ENCODE measurements at places on chromosomes 1 and 21.

GRCh38 chr1:50978144-50978851 lies 8.3 kb downstream of the CDKN2C start:
- DNase-seq: no peak

DNA sequence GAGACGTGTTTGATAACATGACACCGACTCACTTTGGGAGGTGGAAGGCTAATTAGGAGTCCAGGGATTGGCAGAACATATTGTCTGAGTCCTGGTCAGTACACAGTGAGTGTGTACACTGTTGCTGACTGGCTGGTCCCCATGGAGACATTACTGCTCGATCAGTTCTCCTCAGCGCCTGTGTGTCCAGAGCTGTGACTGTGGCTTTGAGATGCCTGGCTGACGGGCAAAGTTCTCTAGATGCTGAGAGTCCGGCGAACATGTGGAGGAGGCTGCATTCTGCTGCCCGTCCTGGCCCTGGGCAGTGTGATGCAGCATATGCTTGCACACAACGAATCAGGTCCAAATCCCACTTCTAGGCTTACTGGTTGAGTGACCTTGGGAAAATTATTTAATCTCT lies 280.1 kb upstream of the ST6GALNAC5 start:
- no peak for DNase-seq

DNA sequence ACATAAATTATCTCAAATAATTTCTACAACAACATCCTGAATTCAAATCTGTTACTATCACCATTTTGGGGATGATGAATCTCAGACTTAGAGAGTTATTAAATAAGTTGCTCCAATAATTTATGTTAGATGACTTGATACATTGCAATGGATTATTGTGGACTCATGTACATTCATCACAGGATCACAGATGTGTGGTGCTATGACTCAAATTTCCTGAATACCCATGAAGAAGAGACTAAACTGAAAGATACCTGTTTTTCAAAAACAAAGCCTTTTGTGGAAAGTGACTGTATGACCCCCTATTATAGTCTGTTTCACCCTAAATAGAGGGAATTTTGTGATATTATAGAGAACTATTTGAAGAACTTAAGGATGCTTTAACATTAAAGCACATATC lies 315.0 kb downstream of the PLA2G4A start:
- no peak for DNase-seq

GRCh38 chr21:44089001-44089911 lies 17.9 kb upstream of the PWP2 start:
- peak; percentile 25 for DNase-seq

- DNase-seq: no peak
These were observed 15.6 kb upstream of the KCNJ15 start for GRCh38 chr21:38241029-38241740.

DNA sequence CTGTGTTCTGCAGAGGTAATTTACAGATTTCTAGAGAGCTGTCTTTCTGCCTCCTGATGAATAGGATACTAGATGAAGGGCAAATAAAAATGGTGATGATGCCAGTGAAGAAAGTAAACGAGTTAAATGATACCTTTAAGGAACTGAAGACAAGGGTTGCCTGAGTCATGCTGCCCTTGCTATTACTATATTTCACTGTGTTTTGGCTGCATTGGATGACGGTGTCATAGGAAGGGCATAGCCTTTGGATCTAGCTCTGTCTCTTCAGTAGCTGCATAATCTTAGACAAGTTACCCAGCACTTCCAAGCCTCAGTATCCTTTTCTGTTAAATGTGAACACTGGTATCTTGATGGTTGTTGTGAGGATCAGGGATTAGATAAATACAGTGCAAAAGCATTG lies 131.5 kb upstream of the FGGY start:
- no peak for DNase-seq

DNA sequence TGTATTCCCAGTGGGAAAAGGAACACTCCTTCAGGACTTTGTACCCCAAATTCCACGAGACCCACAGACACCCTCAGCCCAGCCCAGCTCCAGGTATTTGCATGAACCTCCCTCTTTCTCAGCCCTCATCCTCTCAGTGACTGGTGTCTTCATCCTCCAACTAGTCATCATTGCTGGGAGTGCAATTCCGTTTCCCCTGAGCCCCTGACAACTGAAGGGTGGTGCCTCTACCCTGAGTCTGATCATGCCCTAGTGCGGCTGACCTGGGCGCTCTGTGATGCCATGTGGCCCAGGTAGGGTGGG lies 3.8 kb upstream of the ZNF692 start:
- DNase-seq: no peak

- DNase-seq: no peak
These were observed 54.7 kb downstream of the NTPCR start for GRCh38 chr1:233005156-233005555.

DNA sequence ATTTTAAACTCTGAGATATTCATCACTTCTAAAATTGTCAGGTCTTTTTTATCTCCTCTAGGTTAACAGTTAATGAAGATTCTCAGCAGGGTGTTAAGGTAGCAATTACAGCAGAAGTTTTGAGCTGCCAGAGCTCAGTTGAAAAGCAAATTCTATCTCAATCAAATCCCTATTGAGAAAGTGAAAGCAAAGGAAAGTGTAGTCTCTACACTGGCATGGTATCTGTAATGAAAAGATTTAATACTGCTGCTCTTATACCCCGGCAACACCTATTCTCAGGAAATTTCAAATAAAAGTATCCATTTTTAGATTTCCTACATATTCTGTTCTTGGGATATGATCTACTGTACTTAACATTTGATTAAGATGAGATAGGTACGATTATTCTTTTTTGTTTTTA lies 913.5 kb downstream of the MRPL39 start:
- no peak for DNase-seq

- no peak for DNase-seq
These were observed 42.2 kb upstream of the ATP1A1 start for GRCh38 chr1:116330846-116331245.

DNA sequence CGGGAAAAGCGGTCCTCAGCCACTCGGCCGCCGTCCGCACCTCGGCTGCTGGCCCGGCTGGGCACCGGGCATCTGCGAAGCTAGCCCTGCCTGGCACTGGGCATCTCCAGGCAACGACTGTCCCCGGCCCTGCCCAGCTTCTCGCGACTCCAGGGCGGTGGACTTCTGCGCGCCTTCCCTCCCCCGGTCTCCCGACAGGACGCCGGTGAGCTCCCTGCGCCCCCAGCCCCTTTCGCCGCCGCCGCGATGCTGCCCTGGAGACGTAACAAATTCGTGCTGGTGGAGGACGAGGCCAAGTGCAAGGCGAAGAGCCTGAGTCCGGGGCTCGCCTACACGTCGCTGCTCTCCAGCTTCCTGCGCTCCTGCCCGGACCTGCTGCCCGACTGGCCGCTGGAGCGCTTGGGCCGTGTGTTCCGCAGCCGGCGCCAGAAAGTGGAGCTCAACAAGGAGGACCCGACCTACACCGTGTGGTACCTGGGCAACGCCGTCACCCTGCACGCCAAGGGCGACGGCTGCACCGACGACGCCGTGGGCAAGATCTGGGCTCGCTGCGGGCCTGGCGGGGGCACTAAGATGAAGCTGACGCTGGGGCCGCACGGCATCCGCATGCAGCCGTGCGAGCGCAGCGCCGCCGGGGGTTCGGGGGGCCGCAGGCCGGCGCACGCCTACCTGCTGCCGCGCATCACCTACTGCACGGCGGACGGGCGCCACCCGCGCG lies 514 bp downstream of the FAM43B start:
- DNase-seq: no peak

- no peak for DNase-seq
These were observed 447.4 kb downstream of the CAMTA1 start for GRCh38 chr1:7232441-7233236.

DNA sequence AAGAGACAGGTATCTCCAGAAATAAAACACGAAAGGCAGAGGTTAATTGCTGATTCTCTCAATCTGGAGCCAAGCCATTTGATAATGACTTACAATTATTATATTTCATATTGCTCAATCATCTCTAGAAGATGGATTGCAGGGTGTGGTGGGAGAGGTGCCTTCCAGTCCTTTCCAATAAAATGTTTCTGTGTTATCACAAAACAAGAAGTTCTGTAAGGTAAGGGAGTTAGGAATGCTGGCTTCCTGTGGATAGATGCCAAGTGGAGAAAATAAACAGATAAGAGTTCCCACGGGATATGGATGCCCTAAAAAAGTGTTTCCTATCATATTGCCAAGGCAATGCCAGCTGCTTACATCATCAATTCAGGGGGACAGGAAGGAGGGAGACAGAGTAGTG lies 7.2 kb upstream of the CCN1 start:
- no peak for DNase-seq

DNA sequence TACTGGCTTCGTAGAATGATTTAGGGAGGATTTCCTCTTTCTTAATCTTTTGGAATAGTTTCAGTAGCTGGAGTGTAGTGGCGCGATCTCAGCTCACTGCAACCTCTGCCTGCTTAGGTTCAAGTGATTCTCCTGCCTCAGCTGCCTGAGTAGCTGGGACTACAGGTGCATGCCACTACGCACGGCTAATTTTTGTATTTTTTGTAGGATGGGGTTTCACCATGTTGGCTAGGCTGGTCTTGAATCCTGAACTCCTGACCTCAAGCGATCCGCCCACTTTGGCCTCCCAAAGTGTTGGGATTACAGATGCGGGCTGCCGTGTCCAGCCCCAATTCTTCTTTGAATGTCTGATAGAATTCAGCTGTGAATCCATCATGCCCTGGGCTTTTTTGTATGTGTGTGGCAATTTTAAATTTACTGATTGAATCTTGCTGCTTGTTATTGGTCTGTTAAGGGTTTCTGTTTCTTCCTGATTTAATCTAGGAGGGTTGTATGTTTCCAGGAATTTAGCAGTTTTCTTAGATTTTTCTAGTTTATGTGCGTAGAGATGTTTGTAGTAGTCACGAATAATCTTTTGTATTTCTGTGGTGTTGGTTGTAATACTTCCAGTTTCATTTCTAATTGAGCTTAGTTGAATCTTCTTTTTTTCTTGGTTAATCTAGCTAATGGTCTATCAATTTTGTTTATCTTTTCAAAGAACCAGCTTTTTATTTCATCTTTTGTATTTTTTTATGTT lies 15.3 kb downstream of the MAN1C1 start:
- peak; percentile 24 for DNase-seq

DNA sequence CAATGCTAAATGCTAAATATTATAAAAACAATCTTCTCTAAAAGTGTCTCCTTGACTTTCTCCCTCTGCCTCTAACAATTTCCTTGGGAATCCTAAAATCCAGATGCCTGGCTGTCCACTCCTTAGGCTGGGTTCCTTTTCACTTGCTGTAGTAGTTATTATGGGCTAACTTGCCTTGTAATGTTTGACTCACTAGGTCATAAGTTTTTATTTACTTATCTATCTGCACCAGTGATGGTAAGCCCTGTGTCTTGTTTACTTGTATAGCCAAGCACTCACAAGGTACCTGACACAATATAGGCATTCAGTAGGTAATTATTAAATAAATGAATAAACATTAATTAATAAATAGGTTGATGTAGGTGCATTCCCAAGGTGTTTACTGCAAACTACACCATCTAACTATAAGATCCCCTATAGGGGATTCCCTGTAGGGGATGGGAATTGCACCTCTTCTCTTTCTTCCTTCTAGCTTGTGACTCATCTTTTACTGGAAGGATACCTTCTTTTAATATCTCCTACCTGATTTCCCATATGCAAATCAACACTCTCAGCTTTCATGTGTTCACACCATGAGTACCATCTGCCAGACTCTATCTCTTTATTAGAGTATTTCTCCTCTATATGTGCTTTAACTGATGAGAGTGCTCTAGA lies 14.7 kb upstream of the CHIA start:
- no peak for DNase-seq

DNA sequence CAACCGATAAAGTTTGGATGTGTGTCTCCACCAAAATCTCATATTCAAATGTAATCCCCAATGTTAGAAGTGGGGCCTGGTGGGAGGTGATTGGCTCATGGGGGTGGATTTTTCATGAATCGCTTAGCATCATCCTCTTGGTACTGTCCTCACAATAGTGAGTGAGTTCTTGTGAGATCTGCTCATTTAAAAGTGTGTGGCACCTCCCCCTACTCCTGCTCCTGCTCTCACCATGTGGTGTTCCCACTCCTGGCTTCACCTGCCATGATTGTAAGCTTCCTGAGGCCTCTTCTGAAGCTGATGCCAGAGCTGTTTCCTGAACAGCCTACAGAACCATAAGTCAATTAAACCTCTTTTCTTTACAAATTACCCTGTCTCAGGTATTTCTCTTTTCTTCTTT lies 28.2 kb upstream of the PRDX6 start:
- DNase-seq: no peak

DNA sequence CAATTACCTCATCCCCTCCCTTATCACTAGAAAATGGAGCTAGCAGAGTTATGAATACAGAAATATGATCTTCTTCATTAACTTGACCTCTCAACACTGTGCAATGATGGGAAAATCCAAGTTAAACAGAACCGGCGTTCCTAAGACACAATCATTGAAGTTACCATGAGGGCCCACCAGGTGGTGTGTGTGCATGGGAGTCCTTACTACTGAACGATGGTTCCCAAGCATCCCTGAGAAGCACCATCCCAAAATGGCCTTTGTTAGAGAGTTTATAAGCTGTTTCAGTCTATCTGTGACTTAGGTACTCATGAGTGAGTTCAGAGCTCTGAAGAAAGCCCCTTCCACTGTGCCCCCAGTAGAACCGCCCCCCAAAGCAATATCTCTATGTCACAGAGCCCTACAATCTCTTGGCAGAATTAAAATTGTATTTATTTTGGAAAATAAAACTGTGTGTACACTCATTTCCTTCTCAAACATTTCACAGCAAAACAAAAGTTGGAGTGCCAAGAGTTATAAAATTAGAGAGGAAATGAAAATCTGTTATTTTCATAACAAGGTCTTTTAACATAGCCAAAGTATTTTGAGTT lies 56.8 kb downstream of the PLD5 start:
- no peak for DNase-seq

Measured in type B pancreatic cell (in vitro differentiated cells).